IMR-90 (cell line): ENCODE measurements at places on chromosomes 3 and 15. TPM values are rescaled to one million over a fixed set of nuclear protein-coding genes. Genes with fewer than 3 reads are reported as not detected.

GRCh38 chr3:154759966-154760365 is 320.2 kb upstream of the MME start:
- no peak overlapping the region for H3K27ac ChIP-seq
- DNase-seq = no peak
- no peaks in the 10 kb centered on the region for H3K36me3 ChIP-seq
- no peaks in the 10 kb centered on the region for H3K4me1 ChIP-seq
- H3K4me3 ChIP-seq = no peak overlapping the region

DNA sequence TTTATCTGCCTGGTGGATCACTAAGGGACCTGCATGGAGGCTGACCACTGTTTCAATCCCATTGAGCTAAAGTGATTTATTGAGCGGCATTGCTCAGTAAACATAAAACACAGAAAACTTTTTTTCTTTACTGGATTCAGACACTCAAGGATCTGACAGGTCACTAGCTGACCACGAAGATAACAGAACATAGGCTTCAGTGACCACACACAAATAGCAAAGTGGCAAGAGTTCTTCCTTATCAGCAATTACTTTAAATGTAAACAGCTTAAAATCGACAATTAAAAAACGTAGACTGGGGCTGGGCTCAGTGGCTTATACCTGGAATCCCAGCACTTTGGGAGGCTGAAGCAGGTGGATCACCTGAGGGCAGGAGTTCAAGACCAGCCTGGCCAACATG is 48.7 kb downstream of the STAG1 start:
- no peaks in the 10 kb centered on the region for H3K27me3 ChIP-seq
- H3K36me3 ChIP-seq = 0 out of 2 replicates have a peak, but pooled peaks cover 2% of the 10 kb centered on the region
- DNase-seq = no peak
- no peak overlapping the region for H3K27ac ChIP-seq
- peaks cover 3% of the 10 kb centered on the region; the same call in 1 of the 2 replicates for H3K4me1 ChIP-seq
- no peak overlapping the region for H3K4me3 ChIP-seq

GRCh38 chr3:129398803-129399144 is 29.7 kb downstream of the EFCAB12 start:
- H3K4me1 ChIP-seq = peaks cover 1% of the 10 kb centered on the region; the same call in 1 of the 2 replicates
- DNase-seq = peak; percentile 29
- H3K27me3 ChIP-seq = no peaks in the 10 kb centered on the region
- H3K36me3 ChIP-seq = peaks cover 2% of the 10 kb centered on the region; the same call in 1 of the 2 replicates

Gene ADIPOQ
- total RNA-seq = not detected in 2 replicates

GRCh38 chr15:58306591-58307312 is 125.0 kb upstream of the LIPC start:
- H3K36me3 ChIP-seq = no peaks in the 10 kb centered on the region
- no peaks in the 10 kb centered on the region for H3K27me3 ChIP-seq
- no peak overlapping the region for H3K4me3 ChIP-seq
- no peak for DNase-seq
- 0 out of 2 replicates have a peak overlapping the region, but pooled peaks have one; percentile 10 for H3K27ac ChIP-seq

- H3K4me1 ChIP-seq = peaks cover 5% of the 10 kb centered on the region; the same call in 1 of the 2 replicates
- DNase-seq = peak; percentile 63
- no peak overlapping the region for H3K27ac ChIP-seq
- H3K27me3 ChIP-seq = no peaks in the 10 kb centered on the region
- no peak overlapping the region for H3K4me3 ChIP-seq
Observed at GRCh38 chr3:107683447-107683846, 160.7 kb downstream of the BBX start.

- H3K36me3 ChIP-seq = no peaks in the 10 kb centered on the region
- no peak overlapping the region for H3K27ac ChIP-seq
- no peak for DNase-seq
- peaks cover 1% of the 10 kb centered on the region for H3K4me1 ChIP-seq
Observed at GRCh38 chr3:196962930-196963630, 5.6 kb downstream of the PIGZ start.

Gene RIOX2
- 26.7 and 27.8 TPM in 2 replicates for total RNA-seq

DNA sequence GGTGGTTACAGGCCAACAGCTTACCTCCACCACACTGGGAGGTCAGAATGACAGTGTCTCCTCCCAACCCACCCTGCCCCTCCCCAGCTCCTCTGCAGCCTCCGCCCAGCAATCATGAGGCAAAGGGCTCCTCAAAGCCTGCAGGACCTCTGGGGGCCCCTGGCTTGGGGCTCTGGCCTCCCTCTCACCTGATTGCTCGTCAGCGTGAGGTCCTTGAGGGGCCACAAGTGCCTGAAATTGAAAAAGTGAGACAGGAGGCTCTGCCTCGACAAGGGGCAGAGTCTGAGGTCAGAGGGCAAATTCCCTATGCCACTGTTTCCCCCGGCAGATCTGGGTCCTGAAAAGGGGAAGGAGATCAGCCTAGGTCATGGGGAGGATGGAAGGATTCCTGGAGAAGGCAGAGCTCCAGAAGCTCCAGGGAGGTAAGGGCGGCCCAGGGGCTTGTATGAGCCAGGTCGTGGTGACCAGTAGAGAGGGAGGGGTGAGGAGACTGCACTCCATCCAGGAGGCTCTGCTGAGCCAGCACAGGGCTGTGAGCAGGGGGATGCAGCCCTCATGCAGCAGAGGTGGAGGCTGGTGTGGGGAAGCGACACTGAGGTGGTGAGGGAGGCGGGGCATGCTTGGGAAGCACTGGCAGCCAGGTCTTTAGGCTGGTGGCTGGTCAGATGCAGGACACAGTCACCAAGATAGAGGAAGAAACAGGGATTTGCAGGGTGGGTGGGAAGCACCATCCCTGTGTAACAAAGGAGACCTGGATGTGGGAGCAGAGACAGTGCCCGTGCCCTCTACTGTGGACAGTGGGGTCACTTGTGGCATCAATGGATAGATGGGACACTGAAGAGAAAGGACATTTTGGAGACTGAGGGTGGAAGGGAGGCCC is 20.1 kb downstream of the ALS2CL start:
- no peaks in the 10 kb centered on the region for H3K27me3 ChIP-seq
- peaks cover 5% of the 10 kb centered on the region; the same call in 1 of the 2 replicates for H3K36me3 ChIP-seq
- no peak overlapping the region for H3K27ac ChIP-seq
- DNase-seq = no peak
- H3K4me1 ChIP-seq = peaks cover 2% of the 10 kb centered on the region; the same call in 1 of the 2 replicates
- no peak overlapping the region for H3K4me3 ChIP-seq

DNA sequence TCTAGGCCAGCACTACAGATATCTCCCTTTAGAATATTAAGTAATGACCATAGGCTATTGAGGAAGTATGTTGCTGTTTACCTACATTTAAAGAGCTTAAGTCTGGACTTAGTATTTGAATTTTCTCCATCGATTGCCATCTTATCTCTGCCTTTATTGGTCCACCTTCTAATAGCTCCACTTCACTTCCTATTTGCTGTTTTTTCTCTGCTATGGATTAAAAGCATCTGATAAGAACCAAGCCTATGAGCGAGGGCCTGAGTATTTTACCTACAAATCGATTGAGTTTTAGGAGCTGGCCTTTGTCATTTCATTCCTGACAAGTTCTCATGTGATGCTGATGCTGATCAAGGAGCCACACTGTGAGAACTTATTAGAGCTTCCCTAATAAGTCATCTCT is 52.6 kb upstream of the AKAP13 start:
- H3K4me3 ChIP-seq = no peak overlapping the region
- no peak overlapping the region for H3K27ac ChIP-seq
- H3K4me1 ChIP-seq = peaks cover 10% of the 10 kb centered on the region
- DNase-seq = no peak
- H3K36me3 ChIP-seq = no peaks in the 10 kb centered on the region
- no peaks in the 10 kb centered on the region for H3K27me3 ChIP-seq

- no peaks in the 10 kb centered on the region for H3K27me3 ChIP-seq
- H3K36me3 ChIP-seq = peaks cover 20% of the 10 kb centered on the region
- DNase-seq = peak; percentile 23
- no peak overlapping the region for H3K27ac ChIP-seq
Observed at GRCh38 chr3:123871946-123872345, 12.2 kb downstream of the MYLK start.

Gene PARP3
- total RNA-seq = 14.4 and 16.3 TPM in 2 replicates

DNA sequence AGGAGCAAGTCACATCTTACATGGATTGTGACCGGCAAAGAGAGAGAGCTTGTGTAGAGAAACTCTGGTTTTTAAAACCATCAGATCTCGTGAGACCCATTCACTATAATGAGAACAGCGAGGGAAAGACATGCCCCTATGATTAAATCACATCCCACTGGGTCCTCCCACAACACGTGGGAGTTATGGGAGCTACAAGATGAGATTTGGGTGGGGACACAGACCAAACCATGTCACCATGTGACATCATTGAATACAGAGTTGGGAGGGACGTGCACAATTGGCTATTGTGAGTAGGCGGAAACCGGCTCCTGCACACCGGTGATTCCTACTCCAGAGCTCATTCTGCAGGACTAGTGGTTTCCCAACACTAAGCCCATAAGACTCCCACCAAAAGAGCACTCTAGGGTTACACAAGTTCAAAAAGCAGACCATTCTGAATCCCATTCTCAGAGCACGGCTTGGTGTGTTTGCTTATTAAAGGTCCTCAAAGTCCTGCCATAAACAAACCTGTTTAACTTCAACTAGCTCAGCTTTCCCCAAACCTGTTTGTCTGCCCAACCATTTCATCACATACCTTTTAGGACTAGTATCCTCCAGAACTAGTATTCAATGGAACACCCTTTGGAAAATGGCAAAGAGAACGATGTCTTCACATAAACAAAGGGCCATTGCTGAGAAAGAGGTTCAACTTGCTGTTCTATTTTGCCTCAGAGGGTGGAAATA is 167.6 kb downstream of the TLE3 start:
- no peak overlapping the region for H3K4me3 ChIP-seq
- no peak for DNase-seq
- H3K27me3 ChIP-seq = peaks cover 31% of the 10 kb centered on the region
- H3K27ac ChIP-seq = no peak overlapping the region

GRCh38 chr15:66498501-66499386 is 1.2 kb upstream of the SNAPC5 start:
- H3K27me3 ChIP-seq = no peaks in the 10 kb centered on the region
- peaks cover 40% of the 10 kb centered on the region for H3K36me3 ChIP-seq
- peak; percentile 51 for DNase-seq
- no peaks in the 10 kb centered on the region; the same call in 1 of the 2 replicates for H3K4me1 ChIP-seq

DNA sequence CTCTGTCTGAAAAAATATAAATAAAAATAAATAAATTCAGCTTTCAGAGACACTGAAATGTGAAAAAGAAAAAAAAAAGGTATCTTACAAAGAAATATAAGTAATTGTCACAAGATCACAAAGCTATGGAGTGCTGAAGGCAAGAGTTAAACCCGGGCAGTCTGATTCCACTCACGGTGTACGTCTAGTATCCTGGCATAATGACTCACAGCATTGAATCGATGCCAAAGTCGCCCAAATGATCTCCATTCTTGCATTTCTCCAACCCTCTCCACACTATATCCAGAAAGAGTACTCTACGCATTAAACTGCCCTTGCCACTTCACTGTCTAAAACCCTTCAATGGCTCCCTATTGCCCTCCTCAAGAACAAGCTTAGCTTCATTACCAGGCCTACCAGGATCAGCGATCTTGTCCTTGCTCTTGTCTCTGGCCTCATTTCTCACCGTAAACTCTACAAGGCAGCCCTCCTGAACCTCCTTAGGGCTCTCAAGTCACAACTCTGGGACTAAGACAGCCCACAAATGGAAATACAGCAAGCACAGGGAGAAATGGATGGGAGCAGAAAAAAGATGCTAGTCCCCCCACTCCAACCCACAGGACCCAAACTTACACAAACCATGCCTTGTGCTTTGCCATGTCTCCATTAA is 7.7 kb downstream of the SUCLG2 start:
- H3K36me3 ChIP-seq = no peaks in the 10 kb centered on the region
- peak overlapping the region; percentile 91 for H3K27ac ChIP-seq
- H3K4me3 ChIP-seq = no peak overlapping the region
- H3K4me1 ChIP-seq = peaks cover 15% of the 10 kb centered on the region

Gene LTF
- total RNA-seq = not detected in 2 replicates

- peaks cover 16% of the 10 kb centered on the region for H3K36me3 ChIP-seq
- H3K4me3 ChIP-seq = no peak overlapping the region
Observed at GRCh38 chr15:90594301-90594738, 64.6 kb downstream of the CRTC3 start.

- peaks cover 5% of the 10 kb centered on the region for H3K4me1 ChIP-seq
- H3K27ac ChIP-seq = no peak overlapping the region
- no peak overlapping the region for H3K4me3 ChIP-seq
Observed at GRCh38 chr15:62109982-62110851, 43.4 kb downstream of the C2CD4A start.

GRCh38 chr15:28165791-28166190 is 66.7 kb upstream of the OCA2 start:
- H3K27ac ChIP-seq = no peak overlapping the region
- no peak overlapping the region for H3K4me3 ChIP-seq
- peaks cover 35% of the 10 kb centered on the region for H3K36me3 ChIP-seq
- no peak for DNase-seq
- H3K4me1 ChIP-seq = no peaks in the 10 kb centered on the region
